Naive thymus-derived CD8-positive, alpha-beta T cell (primary cell): ENCODE measurements at places on chromosomes 2 and 18. TPM values are rescaled to one million over a fixed set of nuclear protein-coding genes. Genes with fewer than 3 reads are reported as not detected.
A peak's percentile ranks its signal among the peaks of the same experiment; 100 is the strongest.

DNA sequence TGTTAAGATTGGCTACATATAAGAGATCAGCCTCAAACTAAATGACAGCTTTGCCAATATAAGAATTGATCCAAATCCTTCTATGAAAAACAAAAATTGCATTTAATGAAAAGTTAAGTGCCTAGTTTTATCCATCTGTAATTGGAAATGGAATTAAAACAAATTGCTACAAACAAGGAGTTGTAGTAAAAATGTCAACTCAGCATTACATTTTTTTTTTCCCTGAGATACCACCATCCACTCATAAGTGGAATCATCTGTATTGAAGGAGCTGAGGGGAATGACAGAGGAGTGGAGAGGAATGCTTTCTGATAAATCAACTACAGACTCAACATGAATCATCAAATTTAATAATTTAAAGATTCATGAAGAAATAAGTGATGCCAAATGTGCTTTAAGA lies 601.8 kb downstream of the TMEM182 start:
- H3K4me3 ChIP-seq = no peak overlapping the region
- H3K27ac ChIP-seq = no peak overlapping the region
- no peaks in the 10 kb centered on the region for H3K36me3 ChIP-seq
- H3K27me3 ChIP-seq = no peaks in the 10 kb centered on the region
- DNase-seq = no peak

DNA sequence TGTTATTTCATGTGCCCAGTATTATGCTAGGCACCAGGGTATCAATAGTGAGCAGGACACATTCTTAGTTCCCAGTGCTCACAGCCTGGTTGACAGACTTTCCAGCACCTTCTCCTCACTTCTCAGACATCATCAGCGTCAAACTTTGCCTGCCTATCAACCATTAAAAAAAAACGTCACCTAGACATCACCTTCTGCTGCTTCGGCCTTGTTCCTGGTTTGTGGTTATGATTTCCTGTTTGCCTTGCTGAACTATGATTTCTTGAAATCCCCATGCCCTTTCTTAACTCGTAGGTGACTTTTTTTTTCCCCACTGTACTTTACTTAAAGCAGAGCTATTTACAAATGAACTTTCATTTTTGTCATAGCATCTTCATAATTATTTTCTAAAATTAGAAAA lies 60.4 kb upstream of the NABP1 start:
- peak; percentile 50 for DNase-seq
- peaks cover 23% of the 10 kb centered on the region for H3K4me1 ChIP-seq
- no peaks in the 10 kb centered on the region for H3K27me3 ChIP-seq
- H3K4me3 ChIP-seq = peak overlapping the region; percentile 2

Gene MOGAT1
- not detected for total RNA-seq

- H3K27ac ChIP-seq = peak overlapping the region; percentile 91
- H3K36me3 ChIP-seq = no peaks in the 10 kb centered on the region
- H3K4me3 ChIP-seq = peak overlapping the region; percentile 85
- peaks cover 32% of the 10 kb centered on the region for H3K4me1 ChIP-seq
- H3K27me3 ChIP-seq = peaks cover 4% of the 10 kb centered on the region
These were observed 16.0 kb downstream of the PDCD1 start for GRCh38 chr2:241842620-241843211.

Gene EGR4
- total RNA-seq = not detected

Gene SCYGR4
- not detected for total RNA-seq

Gene LIMS3
- total RNA-seq = 0.23 TPM

Gene CFC1
- total RNA-seq = not detected

GRCh38 chr2:9795071-9795470 lies 48.2 kb upstream of the TAF1B start:
- no peaks in the 10 kb centered on the region for H3K36me3 ChIP-seq

DNA sequence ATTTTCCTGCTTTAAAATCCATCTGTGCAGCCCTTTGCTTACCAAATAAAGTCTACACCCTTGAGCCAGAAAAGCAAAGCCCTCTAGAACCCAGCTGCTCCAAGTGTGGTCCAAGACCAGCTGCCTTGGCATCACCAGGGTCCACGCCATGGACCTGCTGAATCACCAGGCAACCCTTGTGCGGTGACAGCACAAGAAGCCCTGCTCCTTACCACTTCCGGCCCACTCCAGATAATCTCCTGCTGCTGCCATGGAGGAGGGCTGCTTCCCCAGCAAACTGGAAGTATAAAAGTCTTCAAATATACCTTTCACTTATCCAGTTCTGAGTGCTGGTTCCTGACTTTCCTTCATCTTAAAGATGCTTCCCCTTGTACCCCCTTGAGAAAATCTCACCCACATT lies 106.0 kb upstream of the PKDCC start:
- H3K4me1 ChIP-seq = no peaks in the 10 kb centered on the region
- H3K36me3 ChIP-seq = no peaks in the 10 kb centered on the region
- no peak for DNase-seq
- H3K4me3 ChIP-seq = no peak overlapping the region
- H3K27ac ChIP-seq = no peak overlapping the region

Gene BIN1
- total RNA-seq = 132 TPM

Gene DRC1
- not detected for total RNA-seq

DNA sequence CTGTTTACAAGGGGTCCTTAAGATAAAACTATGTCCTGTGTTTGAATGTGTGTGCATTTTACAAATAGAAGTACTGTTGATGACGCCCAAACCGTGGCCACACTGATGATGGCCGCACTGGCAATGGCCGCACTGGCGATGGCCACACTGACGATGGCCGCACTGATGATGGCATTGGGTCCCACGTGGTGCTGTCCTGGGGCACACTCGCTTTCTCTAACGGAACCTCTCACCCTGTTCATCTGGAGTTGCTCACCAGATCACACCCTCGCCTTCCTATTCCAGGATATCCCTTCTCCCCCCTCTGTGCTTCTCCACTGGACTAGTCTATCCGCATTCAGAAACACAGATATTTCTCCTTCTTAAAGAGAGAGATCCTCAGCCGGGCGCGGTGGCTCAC lies 192.4 kb downstream of the EIPR1 start:
- no peaks in the 10 kb centered on the region for H3K27me3 ChIP-seq
- H3K4me1 ChIP-seq = no peaks in the 10 kb centered on the region
- peaks cover 31% of the 10 kb centered on the region for H3K36me3 ChIP-seq
- DNase-seq = no peak
- no peak overlapping the region for H3K27ac ChIP-seq

DNA sequence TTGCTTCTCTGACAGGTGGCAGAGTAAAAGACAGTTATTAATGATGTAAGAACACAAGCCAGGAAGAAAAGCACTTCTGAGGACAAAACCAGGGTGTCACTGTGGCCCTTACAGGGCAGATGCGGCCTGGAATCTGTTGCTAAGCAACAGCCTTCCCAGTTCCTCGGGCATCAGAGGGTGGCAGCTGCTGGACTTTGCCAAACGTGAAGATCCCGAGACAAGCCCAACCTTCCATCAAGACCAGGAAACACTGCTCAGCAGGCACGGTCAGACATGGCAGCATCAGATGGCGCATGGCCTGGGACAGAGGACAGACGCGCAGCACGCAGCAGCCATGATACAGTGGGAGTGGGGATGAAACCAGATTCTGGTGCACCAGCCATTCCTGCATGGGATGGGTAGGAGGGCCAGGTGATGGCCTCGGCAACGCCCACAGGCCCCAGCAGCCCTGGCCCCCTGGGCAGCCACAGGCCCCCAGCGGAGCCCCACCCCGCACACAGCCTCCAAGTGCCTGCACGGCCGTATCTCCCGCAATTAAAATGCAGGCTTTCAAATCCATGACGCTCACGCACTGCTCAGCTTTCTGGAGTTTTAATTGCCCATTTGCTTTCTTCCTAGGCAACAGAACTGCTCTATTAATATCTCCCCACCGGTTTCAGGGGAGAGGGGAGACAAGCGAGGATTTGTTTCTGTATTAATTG lies 89.0 kb downstream of the EIPR1 start:
- DNase-seq = no peak
- H3K36me3 ChIP-seq = peaks cover 10% of the 10 kb centered on the region
- H3K4me1 ChIP-seq = peaks cover 3% of the 10 kb centered on the region
- H3K27me3 ChIP-seq = no peaks in the 10 kb centered on the region
- no peak overlapping the region for H3K4me3 ChIP-seq

DNA sequence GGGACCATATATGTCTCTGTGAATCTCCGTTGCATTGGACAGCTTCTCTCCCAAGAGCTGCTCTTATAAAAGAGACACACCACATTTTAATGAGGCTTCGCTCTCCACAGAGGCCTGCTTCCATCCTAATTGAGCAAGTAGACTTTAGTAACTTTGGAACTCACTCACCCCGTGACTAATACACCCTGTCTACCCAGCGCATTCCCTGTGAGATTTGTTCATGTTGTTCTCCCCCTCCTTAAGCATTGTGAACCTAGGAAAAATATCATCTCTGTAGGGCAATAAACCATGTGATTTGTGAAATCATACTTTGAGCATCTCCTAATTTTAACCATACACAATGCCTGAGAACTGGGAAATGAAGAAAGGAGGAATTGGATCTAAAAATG lies 56.9 kb downstream of the MCFD2 start:
- DNase-seq = no peak
- no peaks in the 10 kb centered on the region for H3K36me3 ChIP-seq
- no peaks in the 10 kb centered on the region for H3K4me1 ChIP-seq
- H3K27ac ChIP-seq = no peak overlapping the region
- no peak overlapping the region for H3K4me3 ChIP-seq
- H3K27me3 ChIP-seq = no peaks in the 10 kb centered on the region

DNA sequence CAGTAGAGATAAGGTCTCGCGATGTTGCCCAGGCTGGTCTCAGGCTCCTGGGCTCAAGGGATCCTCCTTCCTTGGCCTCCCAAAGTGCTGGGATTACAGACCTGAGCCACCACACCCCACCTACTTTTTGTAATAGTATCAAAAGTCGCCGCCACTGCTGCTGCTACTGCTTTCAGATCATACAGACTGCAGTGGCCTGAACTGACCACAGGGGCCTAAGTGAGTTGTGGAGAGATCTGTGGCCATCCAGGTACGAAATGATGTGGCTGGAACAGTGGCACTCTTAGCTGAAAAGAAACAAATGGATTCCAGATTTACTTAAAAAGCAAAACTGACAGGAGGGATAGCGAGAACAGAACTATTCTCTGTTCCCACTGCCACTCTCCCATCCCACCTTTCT lies 32.9 kb upstream of the POMC start:
- no peak overlapping the region for H3K4me3 ChIP-seq
- no peaks in the 10 kb centered on the region for H3K27me3 ChIP-seq
- H3K27ac ChIP-seq = no peak overlapping the region
